ENCODE measurements at places on chromosomes 11 and 22.

DNA sequence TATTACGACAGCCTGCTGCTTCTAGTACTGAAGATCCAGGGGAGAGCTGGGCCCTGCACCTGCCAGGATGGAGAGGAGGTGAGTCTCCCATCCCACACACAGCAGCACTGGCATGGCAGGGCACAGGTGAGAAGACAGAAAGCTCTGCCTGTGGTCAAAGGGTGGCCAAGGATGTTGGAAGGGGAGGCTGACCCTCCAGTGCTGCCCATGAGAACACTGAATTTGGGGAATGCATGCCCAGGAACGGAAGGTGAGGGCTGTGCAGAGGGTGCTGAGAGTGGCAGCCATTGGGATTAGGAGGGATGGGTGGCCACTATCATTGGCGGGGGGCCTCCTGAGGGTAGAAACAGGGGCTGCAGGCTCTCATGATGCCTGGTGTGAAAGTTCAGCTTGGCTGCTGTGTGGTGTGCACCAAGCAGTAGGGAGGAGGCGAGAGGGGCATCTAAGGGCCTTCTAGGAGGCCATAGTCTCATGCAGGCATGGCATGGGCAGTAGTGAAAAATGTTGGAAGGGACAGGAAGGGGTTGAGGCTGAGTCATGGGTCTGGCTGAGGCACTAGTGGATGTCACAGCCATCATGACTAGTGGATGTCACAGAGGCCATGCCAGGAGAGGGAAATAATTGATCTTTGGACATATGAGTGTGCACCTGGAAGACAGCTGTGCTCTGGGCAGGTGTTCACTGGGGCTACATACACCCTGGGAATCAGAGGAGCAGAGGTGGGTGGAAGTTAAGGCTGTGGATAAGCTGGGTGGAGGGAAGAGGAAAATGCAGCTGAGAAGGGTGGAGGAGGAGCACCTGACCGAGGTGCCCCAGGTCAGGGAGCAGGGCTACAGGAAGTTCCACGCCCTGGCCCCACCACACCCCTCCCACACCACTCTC lies 2.5 kb upstream of the LRRC74B start:
- DNase-seq, result no peak

GRCh38 chr11:86905252-86905651 lies 49.9 kb downstream of the FZD4 start:
- no peak for DNase-seq

DNA sequence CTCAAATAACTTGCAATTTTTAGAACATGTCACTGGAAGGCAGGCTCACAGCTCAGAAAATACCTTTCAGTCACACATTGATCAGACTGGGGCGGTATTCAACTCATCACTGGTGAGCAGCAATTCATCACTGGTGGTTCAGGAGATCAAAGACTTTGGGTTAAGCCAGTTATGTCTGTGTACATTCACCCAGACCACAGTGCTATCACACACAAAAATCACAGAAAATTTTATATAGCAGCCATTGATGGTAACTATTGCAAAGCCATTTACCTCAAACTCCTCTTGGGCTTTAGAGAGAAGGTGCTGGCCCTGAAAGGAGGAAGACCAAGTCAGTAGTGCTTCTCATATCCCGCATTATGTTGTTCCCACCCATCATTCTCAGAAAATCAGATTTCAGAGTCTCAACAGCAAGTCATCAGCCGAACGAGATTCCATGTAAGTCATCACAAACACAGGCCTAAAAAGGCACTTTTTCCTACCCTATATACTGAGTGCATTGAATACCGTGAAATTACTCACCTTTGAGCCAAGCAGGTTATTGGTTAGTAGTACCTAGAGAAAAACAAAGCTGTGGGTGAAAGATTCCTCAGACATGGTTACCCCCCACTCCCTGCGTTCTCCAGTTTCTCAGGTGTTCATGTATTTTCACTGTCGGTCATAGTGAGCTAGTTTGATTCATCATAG lies 14.0 kb upstream of the WDR74 start:
- DNase-seq, result no peak

- DNase-seq, result no peak
These were observed 60.8 kb upstream of the PDE3B start for GRCh38 chr11:14582793-14583192.

DNA sequence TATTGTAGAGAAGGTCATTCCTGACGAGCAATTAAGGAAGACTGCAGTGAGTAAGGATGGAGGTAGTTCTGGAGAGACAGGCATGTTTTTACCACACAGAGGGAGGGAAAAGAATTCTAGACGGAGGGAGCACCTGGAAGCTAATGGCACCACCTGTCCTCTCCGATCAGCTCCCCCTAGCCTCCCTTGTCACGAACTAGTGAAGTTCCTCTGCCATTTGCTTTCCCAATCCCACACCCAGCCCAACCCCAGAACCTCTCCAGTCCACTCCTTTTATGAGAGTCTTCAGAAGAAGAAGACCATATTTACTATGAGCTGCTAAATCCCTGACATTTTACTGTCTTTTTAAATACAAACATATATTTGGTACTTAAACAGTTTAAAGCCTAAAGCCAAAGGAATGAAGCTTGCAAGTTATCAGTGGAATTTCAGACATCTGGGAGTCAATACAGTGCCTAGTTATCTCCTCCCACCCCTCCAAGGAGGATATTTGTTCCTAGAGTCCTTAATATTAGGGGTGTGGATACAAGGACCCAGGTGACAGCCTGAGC lies 46.1 kb upstream of the HSPA8 start:
- no peak for DNase-seq

DNA sequence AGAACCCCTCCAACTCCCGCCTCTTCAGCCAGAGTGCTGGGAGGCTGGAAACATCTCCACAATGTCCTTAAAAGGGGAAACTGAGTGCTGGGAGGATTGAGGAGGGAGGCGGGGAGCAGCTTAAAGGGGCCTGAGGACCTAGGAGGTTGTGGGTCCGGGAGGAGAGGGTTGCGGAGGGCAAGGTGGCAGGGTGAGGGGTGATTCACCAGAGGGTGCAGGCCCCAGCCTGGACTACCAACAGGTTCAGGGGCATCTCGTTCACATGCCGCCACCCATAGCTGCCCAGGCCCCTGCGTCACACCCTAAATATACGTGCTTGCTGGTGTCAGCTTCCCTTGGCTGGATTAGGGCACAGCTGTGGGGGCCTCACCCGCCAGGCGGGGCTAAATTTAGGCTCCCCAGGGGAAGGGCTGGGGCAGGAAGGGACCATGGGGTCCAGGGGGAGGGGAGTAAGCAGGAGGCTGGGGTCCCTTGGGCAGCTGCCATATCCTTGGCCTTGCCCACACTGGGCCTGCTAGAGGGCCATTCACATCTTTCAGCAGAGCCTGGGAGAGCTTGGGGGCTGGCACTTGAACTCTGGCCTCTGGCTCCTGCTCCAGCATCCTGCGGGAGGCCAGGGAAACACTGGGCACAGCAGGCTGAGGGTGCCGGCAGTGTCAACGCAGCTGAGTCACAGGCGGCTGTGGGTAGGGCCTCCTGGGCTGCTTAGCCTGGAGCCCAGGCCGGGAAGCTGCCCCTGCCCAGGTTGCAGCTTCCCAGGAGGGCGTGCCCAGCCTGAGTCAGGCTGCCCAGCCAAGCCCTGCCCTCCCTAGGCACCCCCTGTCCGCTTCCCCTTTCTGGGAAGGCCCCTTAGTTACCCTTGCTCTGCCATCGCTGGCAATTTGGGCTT lies 1.3 kb downstream of the EHBP1L1 start:
- no peak for DNase-seq

GRCh38 chr22:46578824-46579561 lies 41.2 kb upstream of the GRAMD4 start:
- DNase-seq, result no peak

- DNase-seq, result no peak
These were observed 350.1 kb upstream of the C11orf87 start for GRCh38 chr11:109071712-109072524.

- no peak for DNase-seq
These were observed 123.3 kb upstream of the B3GAT1 start for GRCh38 chr11:134535029-134536025.

GRCh38 chr22:47591709-47592108 lies 829.3 kb downstream of the TBC1D22A start:
- no peak for DNase-seq

- no peak for DNase-seq
These were observed 36.1 kb upstream of the CLPB start for GRCh38 chr11:72470386-72470785.

DNA sequence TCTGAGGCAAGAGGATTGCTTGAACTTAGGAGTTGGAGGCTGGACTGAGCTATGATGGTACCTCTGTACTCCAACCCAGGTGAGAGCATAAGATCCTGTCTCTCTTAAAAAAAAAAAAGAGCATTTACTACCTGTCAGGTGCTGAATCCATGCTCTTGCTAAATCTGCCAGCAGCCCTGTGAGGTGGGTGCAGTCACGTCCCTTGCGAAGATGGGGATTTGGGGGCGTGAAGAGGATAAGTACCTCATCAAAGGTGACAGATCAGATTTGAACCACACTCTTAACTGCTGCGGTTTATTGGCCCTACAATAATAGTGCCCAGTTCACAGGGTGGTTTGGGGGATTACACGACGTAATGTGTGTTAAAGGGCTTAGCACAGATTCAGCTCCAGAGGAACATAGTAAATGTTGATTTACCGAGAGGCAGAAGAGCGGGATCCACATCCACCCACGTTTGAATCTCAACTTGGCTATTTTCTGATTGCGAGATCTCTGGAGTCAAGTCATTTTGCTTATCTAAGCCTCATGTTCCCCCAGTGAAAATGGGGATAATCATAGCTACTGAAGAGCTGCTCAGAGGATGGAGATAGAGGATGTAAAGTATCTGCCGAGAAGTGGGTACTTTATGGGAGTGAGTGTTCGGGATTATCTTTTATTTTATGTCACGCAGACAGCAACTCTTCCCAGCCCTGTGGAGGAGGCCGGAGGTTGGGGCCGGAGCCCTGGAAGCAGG lies 28.1 kb upstream of the LRRC10B start:
- DNase-seq, result no peak

GRCh38 chr11:108319541-108320145 lies 96.8 kb downstream of the ATM start:
- DNase-seq, result no peak

GRCh38 chr11:26541870-26542269 lies 30.2 kb downstream of the MUC15 start:
- no peak for DNase-seq

GRCh38 chr22:26650722-26651421 lies 6.5 kb upstream of the MIAT start:
- no peak for DNase-seq

DNA sequence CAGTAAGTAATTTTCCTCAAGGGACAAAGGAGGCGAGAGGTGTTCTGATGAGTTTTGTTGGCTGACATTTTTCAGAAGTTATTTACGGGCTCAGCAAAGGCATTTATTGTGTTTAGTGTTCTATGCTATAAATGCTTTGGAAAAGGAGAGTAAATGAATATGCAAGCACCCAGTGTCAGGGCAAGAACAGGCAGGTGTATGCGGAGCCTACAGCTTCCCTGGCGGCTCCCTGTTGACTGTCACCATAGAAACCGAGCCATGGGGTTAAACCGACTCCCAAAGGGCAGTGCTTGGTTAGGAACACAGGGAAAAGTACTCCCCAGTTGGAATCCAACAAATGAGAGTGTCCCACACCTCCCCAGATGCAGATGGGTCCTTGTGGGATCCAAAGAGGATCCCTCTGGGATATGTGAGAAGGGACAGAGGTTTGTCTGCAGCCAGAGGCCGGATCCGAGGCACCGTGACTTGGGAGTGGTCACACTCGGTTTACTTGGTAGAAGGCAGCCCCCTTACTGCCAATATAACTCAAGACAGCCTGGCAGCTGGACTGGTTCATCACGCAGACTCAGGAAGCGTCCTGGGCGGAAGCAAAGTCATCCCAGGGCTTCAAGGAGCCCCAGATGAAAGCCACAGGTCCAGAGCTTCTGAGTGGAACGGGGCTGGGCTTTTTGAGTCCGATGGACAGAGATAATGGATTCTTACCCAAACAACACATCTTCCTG lies 329.7 kb downstream of the CTTN start:
- no peak for DNase-seq

- no peak for DNase-seq
These were observed 26.1 kb downstream of the APIP start for GRCh38 chr11:34890089-34890488.

- no peak for DNase-seq
These were observed 67.8 kb downstream of the ARHGEF12 start for GRCh38 chr11:120403966-120404365.

GRCh38 chr11:35678471-35678870 lies 15.9 kb downstream of the TRIM44 start:
- no peak for DNase-seq

- peak; percentile 11 for DNase-seq
These were observed 522.3 kb downstream of the BRD1 start for GRCh38 chr22:49305214-49305965.

- DNase-seq, result no peak
These were observed 10.1 kb upstream of the OR4A15 start for GRCh38 chr11:55357560-55358184.

DNA sequence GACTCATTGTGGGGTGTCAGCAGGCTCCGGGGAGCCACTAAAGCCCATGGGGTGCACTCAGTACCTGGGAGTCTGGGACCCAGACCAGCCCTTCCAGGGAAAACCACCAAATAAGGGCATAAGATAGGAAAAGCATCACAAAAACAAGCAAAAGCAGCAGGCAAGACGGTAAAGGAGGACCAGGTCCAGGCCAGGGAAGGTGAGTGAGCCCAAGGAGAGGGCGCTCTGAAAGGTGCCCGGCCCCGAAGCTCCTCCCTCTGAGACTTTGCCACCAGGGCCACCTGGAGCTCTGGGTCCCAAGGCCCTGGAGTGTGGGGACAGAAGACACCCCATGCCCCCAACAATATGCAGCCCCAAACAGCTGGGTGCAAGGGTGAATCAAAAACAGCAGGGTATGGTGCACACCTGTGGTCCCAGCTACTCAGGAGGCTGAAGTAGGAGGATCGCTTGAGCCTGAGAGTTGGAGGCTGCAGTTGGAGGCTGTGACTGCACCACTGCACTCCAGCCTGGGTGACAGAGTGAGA lies 5.2 kb upstream of the IL17REL start:
- DNase-seq, result no peak

DNA sequence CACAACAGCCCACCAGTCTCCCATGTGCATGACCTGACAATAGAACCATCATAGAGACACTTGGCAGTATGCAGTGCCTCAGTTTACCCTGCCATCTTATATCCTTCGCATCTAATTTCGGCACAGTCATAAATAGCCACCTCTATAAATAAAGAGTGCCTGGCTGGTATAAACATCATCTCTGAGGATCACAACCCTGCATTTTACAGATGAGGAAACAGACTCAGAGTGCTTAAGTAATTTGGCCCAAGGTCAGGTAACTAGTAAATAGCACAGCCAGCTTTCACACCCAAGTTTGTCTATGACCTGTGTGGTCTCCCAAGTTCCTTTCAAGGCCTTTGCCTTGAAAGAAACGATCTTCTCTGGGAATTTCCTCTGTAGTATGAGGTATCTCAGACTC lies 44.6 kb downstream of the CYB5R2 start:
- no peak for DNase-seq
